ENCODE measurements at places on chromosomes 11 and 22.

DNA sequence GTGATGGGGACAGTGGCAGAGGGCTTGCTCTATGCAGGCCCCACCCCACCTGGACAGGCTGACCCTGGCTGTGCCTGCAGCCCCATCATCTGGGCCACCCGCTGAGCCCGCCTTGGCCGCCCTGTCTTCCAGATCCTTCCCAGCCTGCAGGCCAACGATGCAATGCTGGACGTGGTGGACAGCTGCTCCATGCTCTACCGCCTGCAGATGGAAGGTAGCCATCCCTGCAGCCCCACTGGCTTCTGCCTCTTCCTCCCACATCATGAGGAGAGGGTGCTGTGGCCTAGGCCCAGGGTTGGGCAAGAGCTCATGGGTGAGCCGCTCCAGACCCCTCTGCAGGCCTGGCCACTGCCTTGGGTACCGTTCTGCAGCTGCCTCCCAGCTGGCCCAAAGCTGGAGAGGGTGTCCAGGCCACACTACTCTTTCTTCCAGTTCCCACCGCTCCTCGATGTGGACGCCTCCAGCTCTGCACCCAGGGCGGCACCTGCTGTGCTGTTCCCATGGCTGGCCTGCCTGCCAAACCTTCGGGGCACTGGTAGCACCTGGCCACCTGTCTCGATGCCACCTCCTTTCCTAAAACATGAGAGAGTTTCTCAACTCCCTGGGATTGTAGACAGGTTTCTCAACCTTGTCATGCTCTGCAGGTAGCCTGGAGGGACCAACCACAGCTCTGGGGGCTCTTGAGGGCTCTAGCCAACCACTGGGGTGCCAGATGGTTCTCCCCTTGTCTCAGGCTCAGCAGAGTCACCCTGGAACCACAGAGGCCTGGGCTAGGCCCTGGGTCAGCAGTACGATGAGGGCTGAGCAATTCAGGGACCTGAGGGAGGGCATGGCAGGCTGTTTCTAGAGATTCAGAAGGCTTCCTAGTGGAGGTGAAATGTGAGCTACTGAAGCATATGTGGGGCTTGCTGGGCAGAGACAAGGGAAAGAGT lies 9.5 kb upstream of the GTSE1 start:
- DNase-seq = no peak

- no peak for DNase-seq
Observed at GRCh38 chr11:27395556-27396258, 32.7 kb upstream of the CCDC34 start.

- DNase-seq = no peak
Observed at GRCh38 chr22:27989758-27990450, 70.8 kb upstream of the PITPNB start.

DNA sequence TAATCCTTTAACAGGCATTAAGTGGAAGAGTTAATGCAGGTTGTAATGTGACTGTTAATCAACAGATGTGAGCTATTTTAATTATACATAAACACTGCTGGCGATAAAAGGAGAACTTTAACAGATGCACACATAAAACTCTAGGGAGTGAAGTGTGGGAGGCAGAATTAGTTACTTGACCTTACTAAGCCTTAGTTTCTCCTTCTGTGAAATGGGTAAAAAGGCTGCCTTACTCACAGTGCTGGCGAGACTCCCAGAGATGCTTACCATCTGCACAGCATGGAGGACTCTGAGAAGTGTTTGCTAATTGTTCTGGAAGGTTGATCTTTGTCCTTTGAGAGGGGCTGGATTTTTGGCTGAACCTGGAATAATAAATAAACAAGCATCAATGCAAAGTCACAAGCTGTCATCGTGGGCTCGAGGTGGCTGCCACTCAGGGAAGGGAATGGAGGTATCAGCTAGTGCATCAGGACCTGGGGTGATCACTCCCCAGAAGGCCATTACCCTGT lies 58.6 kb upstream of the MPEG1 start:
- DNase-seq = peak; percentile 39

- no peak for DNase-seq
Observed at GRCh38 chr11:98895936-98896335, 124.8 kb upstream of the CNTN5 start.

DNA sequence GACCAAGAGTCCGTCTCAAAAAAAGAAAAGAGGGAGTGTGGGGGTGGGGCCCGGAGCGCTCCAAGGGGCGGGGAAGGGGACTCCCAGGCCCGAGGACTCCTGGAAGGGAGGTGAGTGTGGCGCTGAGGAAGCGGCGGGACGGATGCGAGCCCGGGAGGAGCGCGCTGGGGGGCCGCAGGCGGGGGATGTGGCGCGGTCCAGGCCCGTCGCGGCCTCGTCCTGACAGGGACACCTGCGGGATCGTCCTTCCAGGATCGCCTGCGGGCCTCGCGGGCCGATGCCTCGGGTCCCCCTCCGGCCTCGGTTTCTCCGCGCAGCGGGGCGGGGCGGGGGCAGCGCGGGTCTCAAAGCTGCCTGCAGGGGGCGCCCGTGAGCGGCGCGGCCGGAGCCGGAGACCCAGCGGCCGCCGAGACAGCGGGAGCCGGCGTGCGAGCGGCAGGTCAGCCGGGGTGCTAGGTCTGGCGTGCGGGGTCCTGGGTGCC lies 3.8 kb upstream of the ADORA2A start:
- no peak for DNase-seq

- DNase-seq = no peak
Observed at GRCh38 chr22:37526376-37526775, 7.2 kb upstream of the CARD10 start.

DNA sequence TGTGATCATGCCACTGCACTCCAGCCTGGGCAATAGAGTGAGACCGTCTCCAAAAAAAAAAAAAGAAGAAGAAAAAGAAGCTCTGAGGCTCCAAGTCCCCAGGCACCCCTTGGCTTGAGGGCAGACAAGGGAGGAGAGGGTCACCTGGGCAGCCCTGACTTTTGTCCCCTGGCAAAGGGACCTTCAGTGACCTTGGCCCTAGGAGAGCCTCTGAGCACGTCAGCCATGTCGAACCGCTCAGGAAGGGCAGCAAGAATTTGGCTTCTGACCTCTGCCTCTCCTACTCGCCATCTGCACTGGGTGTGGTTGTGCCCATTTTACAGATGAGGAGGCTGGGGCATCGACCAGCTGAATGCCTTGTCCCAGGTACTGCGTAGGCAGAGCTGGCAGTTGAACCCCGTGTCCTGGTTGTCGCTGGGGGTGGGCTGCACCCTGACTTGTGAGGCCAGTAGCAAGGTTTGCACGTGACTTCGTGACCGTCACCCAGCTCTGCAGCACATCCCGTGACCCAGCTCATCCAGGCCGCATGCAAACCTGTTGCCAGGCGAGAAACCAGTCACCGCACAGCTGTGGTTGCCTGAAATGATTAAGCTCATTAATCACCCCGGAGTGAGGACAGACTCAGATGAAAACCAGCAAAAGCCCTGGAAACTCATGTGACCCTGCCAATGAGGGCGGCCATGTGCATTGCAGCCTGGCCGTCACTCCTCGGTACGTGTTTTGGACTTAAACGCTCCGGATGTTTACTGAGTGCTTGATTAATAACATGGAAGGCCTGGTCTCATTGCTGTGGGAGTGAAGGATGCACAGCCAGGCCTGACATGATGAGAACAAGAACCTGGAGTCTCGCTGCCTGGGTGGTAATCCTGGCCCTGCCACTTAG lies 47.7 kb upstream of the PPP6R3 start:
- peak; percentile 60 for DNase-seq

- no peak for DNase-seq
Observed at GRCh38 chr22:44298406-44299091, 14.2 kb downstream of the SHISAL1 start.

GRCh38 chr11:123304828-123305466 lies 109.9 kb upstream of the CLMP start:
- DNase-seq = no peak

- DNase-seq = no peak
Observed at GRCh38 chr11:15258433-15259165, 143.9 kb downstream of the INSC start.

GRCh38 chr11:71248656-71249055 lies 3.7 kb downstream of the SHANK2 start:
- no peak for DNase-seq

DNA sequence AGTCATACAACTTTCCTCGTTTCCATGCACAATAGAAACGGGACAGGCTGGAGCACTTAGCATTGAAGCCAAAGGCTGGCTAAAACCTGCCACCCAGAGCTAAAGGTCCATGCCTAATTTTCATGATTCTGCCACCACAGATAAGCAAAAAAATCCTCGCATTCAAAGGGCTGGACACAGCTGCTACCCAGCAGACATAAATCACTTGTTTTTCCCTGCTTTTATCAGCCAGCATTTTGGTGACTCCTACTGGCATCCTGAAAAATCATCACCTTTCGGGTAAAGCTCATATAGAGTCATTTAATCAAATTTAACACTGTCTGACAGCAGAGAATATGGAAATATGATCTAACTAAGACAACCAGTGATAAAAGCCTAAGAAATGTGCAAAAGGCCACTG lies 37.9 kb downstream of the ALG9 start:
- DNase-seq = no peak
